ENCODE measurements at places on chromosomes 12 and 14.

DNA sequence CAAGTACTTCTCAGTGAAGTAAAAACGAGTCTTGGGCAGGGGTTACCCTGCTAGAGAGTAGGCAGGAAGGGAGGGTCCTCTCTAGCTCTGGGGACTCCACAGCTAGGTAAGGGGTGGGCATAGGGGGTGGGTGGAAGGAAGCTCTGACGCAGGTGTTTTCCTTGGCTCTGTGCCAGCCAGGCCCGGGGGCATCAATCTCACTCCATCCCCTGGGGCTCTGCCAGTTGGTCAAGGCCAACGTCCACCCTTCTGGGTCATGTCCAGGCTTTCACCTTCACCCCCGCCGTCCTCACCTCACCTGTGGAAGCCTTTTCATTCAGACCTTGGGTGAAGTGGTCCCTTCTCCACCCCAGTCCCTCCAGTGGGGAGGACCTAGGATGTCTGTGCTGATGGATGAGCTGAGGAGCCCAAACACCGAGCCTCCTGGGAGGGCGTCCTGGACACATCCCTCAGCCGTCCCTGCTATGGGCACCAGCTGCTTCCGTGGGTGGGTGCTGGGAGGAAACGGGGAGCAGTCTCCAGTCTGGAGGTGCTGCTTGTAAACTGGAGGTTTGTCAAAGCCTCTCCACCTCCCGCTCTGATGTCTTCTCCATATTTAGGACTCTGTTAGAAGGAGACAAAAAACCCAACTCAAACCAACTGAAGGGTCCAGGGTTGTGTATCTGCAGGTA lies 71.5 kb upstream of the SFSWAP start:
- no peak for DNase-seq

DNA sequence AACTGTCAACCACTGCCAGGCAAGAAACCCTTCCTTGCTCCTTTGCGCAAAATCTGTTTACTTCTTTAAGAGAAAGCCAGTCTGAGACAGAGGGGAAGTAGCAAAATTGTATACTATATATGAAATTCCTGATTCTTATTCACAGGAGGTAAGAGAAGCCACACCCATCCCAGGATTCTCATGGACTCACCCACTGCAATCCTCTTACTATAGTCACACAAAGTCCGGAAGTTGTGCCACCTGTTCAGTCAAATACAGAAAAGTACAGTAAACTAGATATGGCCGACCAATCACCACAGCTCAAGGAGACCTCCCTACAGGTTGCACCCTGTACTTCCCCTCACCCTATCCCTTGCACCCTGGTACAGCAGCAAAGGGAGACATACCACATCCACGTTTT lies 2.9 kb downstream of the PRMT5 start:
- no peak for DNase-seq

- no peak for DNase-seq
Measured at GRCh38 chr14:18688346-18688745, 87.4 kb downstream of the OR11H12 start.

GRCh38 chr14:104230119-104230815 lies 91.9 kb downstream of the KIF26A start:
- DNase-seq = no peak

GRCh38 chr12:40439771-40440492 lies 215.1 kb downstream of the LRRK2 start:
- no peak for DNase-seq

- DNase-seq = no peak
Measured at GRCh38 chr12:89084751-89085150, 267.6 kb downstream of the DUSP6 start.

DNA sequence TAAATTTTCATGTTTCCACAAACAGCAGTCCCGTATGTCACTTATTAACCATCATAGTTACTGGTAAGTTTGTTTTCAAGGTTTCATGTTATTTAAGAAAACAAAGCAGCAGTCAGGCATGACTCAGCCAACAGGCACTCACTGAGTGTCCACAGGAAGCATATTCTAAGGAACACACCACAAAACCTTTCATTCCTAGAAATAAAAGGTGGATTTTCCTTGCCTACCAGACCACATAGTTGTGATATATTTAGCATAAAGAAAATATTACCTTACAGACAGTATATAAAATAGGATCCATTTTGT lies 143.3 kb upstream of the AVPR1A start:
- peak; percentile 90 for DNase-seq

DNA sequence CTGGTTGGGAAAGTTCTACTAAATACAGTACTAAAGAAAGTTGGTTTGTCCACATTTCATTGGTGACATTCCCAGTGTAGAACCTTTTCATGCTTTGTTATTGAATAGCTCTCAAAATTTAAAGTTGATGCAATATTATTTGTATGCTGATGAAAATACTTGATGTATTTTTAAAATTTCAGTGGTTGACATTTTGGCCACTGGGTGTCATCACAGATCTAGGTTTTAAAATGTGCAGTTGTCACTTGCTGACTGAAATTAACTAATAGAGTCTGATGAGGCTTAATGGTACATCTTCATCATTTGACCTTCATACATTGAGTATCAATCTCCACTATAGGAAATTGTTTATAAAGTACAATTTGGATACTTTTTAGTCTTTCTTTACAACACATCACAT lies 37.1 kb downstream of the CMAS start:
- DNase-seq = peak; percentile 17

DNA sequence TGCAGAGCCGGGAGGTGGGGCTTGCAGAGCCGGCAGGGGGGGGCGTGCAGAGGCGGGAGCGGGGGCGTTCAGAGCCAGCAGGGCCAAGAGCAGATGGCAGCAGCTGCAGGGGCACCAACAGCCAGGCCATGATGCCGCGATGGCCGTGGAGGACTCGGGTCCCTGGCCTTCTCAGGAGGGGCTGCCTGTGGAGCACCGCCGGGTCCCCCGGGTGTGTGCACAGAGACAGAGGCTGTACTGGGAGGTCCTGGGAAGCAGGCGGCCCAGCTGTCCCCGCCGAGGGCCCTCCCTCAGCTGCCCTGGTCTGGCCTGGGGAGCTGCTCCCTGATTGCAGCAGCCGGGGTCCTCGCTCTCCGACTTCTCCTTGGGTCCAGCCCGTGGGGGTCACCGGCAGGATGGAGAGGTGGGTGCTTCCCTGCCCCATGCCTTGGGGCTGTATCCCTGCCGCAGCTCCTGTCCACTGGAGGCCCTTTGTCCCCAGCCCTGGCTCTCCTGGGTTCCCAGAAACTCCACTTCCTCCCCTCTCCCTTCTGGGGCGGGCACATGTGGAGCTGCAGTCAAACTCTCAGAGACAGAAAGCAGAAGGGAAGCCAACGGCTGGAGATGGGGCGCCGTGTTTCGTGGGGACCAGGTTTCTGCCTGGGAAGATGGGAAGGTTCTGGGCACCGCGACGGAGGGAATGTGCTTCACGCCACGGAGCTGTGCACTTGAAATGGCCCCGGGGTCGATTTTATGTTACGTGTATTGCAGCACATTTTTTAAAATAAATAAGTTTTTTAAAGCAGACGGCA lies 75.8 kb upstream of the GALNT9 start:
- DNase-seq = no peak

GRCh38 chr12:52766351-52767019 lies 10.7 kb downstream of the KRT76 start:
- DNase-seq = no peak

- no peak for DNase-seq
Measured at GRCh38 chr14:23694085-23694948, 58.2 kb downstream of the DHRS2 start.

GRCh38 chr12:106645074-106645421 lies 62.2 kb downstream of the RFX4 start:
- DNase-seq = no peak

GRCh38 chr14:87467578-87467977 lies 525.4 kb downstream of the GALC start:
- DNase-seq = no peak

- no peak for DNase-seq
Measured at GRCh38 chr12:105099356-105099755, 8.2 kb upstream of the WASHC4 start.

- no peak for DNase-seq
Measured at GRCh38 chr14:102140027-102140749, 491 bp downstream of the WDR20 start.

DNA sequence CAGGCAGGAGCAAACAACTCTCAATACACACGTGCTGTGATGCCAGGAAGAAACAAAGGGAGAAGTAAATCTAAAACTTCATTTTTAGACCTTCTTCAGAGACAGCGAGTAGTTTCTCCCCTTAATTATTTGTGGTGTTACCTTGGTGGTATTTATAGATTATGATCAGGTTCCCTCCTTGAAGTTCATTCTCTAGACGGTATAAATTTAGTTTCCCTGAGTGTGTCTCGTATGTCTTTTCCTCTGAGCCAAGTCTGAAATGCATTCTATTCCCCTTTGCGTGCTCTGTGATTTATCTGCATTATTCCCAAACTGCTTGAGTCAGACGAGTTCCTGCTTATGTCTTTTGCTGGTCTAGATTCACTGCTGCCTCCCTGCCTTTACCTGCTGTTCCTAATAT lies 65.2 kb downstream of the TRHDE start:
- DNase-seq = no peak

- DNase-seq = no peak
Measured at GRCh38 chr14:51082349-51082748, 12.6 kb downstream of the TRIM9 start.

DNA sequence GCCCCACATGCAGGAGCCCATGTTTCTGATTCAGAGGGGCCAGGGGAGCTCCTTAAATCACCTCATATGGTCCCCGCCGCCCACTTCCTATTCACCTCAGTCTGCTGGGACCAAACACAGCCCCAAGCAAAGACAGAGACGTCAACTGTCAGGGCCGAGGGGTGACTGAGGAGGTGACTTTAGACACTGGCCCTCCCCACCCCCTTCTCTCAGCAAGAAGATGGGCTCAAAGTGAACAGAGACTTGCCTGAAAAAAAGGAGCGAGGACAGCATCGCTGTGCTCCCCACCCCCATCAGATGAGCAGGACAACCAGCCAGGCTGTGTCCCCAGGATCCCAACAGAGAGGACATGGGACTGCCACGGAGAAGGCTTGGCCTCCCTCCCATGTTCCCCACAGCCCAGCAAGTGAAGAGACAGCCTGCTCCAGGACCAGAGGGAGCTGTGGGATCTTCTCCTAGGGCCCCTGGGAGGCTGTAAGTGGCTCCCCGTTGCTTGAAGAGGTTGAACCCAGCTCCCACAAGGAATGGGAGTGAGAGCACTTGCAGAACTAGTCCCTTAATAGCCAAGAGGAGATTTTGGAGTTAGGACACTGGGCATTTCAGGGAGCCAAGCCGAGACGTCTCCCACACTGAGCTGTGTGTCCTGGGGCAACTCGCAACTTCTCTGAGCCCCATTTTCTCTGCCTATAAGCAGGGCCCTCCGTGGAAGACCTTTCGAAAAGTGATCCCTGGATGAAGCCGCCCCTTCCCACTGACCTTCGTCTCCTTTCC lies 1.3 kb upstream of the KRT79 start:
- DNase-seq = no peak

GRCh38 chr14:26870722-26871617 lies 273.1 kb upstream of the NOVA1 start:
- no peak for DNase-seq

DNA sequence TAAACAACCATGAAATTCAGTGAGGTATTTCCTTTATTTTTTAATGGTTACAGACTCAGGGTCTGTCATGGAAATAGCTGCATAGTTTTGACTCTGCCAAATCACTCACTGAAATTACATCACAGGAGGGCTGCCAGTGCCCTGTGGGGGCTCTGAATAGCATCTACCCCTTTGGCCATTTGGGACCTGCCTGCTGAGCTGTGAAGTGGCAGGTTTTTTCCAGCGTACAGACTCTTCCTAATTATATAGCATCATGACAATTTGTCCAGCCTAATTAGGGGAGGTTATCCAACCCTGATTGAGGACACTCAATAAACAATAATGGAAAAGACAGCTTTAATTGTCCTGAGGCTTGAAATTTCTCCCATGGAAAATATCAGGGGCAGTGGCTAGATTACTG lies 1.8 kb upstream of the COCH start:
- DNase-seq = no peak

DNA sequence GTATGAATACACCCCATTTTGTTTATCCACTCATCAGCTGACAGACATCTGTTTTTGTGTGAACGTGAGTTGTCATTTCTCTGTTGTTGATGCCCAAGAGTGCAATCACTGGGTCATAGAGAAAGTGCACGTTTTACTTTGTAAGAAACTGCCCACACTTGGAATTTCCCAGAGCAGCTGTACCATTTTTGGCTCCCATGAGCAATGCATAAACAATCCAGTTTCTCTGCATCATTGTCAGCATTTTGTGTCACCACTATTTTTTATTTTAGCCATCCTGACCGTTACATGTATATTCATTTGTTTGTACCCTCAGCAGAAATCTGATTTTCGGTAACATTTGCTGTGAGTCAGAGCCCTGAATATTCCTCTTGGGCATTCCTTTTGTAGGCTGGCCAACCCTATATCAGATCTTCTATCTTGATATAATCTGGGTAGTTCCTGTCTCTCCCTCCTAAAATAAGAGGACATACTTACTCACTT lies 62.7 kb downstream of the RBM19 start:
- DNase-seq = no peak

- DNase-seq = no peak
Measured at GRCh38 chr14:101072070-101072469, 168.5 kb upstream of the RTL1 start.

DNA sequence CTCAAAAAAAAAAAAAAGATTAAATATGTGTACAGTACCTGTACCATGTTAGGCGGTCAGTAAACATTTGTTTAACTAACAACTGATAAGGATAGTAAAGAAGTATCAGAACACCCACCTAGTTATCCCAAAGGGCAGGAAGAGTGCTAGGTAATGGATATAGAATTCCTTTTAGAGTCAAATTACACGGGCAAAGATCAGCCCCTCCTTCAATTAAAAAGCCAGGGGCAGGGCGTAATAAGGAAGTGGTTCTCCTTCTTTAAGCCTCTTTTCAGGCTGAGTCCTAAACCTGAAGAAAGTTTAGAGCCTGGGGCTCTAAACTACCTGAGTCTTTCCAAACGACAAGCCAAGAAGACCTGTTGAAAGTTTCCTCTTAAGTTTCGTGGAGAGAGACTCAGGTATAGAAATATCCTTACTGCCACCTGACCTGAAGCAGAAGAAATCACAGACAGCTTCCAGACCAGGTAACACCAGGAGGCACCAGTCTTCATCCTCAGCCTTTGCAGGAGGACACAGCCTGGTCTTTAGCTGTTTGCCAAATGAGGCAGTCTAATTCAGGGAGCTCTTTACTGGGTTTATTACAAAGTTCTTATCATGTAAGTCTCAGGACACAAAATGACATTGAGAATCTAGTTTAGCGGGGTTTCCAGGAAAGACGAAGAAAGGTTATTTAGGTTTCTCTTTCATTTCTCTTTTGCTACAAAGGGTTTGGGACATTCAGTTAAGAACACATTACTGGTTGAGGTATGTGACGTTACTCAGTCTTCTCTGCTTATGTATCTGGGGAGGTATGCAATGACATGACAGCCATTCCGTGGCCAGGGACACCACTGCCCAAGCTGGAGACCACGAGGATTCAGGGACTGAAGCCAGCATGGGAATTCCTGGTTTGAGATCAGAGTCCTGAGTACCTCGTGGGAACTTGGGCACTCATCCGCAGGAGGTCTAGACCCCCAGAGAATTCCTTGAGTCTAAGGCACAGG lies at the start of gene BCL2L14:
Gene BCL2L14, plus strand, starts transcription at position 266 of the 983 bp plus-strand sequence. CDS start 8,367 bp downstream, outside the sequence.
- DNase-seq = no peak

GRCh38 chr12:85834378-85834777 lies 1.8 kb downstream of the RASSF9 start:
- no peak for DNase-seq
